ENCODE measurements at places on chromosomes 3 and 15.

DNA sequence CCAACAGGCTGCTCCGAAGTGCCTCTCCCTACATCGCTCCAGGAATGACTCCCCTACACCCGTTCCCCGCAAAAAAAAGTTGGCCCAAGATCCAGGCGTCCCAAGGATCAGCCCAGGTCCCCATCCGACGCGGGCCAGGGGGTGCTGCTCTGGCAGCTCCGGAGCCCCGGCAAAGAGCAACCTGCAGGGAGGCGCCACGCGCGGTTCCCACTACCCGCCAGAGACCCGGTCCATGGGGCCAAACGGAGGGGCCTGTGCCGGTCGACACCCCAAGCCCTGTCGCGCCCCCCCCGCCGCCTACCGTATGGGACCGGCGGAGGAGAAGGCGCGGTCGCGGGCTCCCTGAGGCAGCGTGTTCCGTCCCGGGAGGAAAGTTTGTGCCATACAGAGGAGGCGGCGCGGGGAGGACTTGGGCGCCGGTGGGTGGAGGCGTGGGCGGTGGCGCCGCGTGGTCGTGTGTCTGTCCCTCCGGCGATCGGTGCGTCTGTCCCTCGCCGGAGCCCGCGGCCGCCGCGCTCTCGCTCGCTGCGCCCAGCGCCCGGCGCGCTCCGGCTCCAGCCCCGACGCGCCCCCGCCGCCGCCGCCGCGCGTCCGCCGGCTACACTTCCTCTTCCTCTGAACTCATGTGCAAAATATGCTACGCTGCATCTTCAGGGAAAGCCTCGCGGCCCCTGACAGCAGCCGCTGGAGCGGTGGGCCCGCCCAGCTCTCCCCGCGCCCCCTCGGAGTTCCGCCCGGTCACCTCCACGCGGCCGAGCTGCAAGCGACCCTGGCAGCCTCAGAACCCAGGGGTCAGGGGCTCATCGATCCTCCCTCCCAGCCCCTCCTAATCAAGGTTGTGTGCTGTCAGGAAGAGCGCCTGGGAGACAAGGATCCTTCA lies at the start of gene RFTN1:
Gene RFTN1, minus strand, starts transcription at position 559 of the 880 bp plus-strand sequence. CDS start 19,830 bp downstream, outside the sequence.
- DNase-seq = peak; percentile 45

GRCh38 chr15:70025413-70026296 lies 72.1 kb downstream of the TLE3 start:
- no peak for DNase-seq

DNA sequence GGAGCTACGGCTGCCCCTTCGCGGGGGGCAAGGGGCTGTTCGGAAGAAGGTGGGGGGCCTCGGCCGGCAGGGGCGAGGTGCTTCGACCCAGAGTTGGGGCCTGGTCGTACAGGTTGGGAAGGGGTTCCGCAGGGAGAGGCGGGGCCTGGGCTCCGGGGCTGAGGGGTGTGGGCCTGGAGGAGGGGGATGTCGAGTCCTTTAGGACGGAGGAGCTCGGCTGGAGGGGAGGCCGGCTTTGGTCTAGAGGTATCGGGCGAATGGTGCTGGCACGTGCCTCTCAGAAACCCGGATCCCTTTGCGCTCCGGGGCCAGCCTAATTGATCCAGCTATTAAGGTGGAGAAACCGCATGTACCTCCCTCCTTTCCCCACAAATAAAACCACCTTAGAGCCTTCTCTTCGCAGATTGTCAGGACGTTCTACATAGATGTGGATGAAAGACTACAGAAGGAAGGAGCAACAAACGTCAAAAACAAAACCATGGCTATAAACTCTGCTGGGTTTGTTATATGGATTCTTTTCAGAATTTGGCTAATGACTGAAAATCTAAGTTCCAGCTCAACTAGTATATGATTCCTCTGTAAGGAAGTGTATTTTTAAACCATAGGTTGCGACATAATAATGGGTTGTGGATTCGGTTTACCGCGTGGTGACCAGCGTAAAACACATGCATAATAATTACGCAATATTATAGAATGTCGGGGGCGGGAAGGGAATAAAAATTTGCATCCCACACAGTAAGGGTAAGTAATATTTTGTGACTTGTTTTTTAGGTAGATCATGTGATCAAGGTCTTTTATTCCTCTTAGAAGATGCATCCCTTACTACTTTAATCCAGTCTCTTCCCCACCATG lies 644 bp upstream of the NGLY1 start:
- no peak for DNase-seq

DNA sequence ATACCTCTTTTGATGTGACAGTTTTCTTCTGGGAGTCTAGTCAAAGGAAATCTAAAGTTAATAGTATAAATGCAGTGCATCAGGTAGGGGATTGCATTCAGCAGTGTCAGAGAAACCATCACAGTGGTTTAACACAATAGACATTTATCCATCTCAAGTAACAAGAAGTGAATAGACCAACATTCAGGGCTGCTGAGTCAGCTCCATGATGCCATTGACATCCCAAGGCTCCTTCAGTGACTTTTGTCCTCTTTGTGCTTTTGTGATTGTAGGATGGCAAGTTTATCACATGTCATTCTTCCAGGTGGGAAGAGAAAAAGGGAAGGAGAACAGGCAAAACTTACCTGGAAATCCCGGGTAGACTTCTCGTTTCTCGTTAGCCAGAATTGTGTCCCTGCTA lies 158.3 kb downstream of the TMEM108 start:
- no peak for DNase-seq

GRCh38 chr15:77171221-77171967 lies 100.5 kb upstream of the TSPAN3 start:
- no peak for DNase-seq

GRCh38 chr15:44545913-44546802 lies 9.2 kb downstream of the EIF3J start:
- DNase-seq = no peak

GRCh38 chr15:65287520-65287855 lies 805 bp upstream of the PARP16 start:
- no peak for DNase-seq

DNA sequence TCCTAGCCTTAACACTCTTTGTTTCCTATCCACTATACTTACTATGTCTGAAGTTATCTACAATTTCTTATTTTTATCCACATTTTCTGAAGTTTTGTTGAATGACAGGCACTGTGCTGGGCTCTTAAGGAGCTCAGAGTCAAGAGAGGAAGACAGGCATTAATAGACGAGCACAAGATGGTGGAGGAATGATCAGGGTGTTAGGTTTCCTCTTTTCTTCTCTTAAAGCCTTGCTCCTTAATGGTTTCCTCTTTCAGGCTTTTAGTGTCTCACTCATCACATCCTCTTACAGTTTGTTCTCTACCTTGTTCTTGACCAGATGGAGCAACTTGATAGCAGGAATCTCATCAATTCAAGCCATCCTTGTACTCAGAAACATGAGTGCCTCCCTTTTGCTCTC lies 52.9 kb upstream of the BCL6 start:
- DNase-seq = no peak

GRCh38 chr3:94004301-94004910 lies 24.0 kb downstream of the STX19 start:
- DNase-seq = no peak

DNA sequence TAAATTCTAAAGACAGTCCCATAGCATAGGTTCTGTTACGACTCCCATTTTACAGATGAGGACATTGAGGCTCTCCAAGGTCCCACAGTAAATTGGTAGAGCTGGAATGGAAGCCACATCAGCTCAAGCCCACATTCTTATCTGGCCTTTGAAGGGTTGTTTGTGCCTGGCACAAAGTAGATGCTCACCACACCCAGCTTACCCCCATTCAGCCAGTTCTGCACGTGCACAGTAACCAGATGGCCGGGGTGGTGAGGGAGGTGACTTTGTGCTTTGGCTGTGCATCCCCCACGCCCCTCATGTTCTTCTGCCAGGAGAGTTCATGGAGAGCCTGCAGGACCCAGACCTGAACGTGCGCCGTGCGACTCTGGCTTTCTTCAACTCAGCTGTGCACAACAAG lies 16.2 kb downstream of the RPL32 start:
- DNase-seq = no peak

Measured in activated naive CD4-positive, alpha-beta T cell (primary cell).